NCI-H1694 (cell line): ENCODE measurements at places on chromosomes 5 and 9.

DNA sequence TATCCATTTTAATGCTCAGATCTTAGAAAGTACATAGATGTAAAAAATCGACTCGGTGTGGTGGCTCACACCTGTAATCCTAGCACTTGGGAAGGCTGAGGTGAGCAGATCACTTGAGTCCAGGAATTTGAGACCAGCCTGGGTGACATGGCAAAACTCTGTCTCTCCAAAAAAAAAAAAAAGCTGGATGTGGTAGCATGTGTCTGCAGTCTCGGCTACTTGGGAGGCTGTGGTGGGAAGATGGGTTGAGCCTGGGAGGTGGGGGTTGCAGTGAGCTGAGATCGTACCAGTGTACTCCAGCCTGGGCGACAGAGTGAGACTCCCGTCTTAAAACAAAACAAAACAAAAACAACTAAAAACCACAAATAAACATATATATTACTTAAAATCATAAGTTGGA, 61.4 kb downstream of the RASA1 start:
- DNase-seq = no peak

GRCh38 chr5:6686915-6687409, 26.3 kb upstream of the TENT4A start:
- no peak for DNase-seq

DNA sequence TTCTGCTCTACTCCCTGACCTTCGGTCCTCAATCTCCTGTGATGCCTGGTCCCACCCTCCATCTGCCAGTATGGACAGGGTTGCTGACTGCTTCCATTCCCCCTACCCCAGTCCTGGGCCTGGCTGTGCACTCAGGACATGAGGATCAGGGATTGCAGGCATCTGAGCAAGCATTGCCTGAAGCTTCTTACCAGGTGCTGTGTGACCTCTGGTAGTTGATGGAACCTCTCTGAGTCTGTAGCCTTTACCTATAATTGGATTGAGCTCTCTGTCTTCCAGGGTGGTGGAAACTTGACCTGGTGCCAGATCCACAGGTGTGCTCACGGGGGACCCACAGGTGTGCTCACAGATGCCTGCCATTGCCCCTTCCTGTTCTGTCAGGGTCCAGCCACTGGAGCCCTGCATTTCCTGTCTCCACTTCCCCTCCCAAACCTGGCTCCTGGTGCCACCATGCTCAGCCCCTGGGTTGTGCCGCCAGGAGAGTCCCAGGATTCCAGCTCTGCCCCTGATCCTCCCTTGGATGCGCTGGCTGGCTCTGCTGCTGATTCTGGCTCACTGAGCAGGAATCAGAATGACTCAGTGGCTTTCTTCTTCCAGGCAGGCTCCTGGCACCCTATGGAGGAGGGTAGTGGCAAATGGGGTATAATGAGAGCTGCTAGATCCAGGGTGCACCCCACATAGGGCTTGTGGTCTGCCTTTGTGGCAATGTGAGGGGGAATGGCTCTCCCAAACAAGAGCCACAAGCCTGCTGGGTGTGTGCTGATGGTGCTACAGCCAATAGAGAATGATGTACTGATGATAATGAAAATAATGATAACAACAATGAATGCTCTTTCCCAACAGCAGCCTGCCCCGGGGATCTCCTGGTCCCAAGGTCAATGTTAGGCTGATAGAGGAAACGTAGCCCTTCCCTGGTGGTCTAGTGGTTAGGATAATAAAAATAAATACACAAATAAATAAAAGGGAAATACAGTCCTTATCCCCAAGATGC, 35.2 kb upstream of the PSD2 start:
- DNase-seq = no peak

- DNase-seq = no peak
Measured at GRCh38 chr9:105220451-105220850, 24.0 kb upstream of the SLC44A1 start.

- no peak for DNase-seq
Measured at GRCh38 chr5:132487841-132488555, 2.6 kb downstream of the IRF1 start.

DNA sequence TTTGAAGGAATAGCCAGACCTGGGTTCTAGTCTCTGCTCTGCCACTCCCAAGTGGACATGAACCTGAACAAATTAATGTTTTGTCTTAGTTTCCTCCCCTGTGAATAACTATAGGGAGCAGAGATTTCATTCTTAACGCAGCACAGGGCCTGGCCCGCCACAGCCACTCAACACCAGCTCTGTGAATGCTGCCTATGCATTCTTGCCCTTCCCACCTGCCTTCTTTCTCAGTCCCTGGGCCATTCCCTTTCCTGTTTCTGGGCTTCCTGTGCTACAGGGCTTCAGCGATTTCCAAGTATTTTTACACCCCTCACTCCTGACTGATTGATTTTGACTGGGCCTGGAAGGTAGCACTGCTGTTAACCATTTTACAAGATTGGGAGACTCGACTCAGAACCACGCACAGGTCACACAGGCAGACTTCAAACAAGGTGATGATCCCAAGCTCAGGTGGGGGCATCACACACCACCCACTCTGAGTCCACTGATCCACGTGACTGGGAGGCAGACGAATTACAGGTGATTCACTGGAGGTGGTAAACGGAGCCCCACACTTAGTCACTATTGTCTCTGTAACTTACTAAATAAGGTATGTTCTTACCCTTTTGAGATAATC, 21.4 kb downstream of the PTPN3 start:
- DNase-seq = no peak

GRCh38 chr5:2892466-2893000, 141.1 kb upstream of the IRX2 start:
- no peak for DNase-seq

DNA sequence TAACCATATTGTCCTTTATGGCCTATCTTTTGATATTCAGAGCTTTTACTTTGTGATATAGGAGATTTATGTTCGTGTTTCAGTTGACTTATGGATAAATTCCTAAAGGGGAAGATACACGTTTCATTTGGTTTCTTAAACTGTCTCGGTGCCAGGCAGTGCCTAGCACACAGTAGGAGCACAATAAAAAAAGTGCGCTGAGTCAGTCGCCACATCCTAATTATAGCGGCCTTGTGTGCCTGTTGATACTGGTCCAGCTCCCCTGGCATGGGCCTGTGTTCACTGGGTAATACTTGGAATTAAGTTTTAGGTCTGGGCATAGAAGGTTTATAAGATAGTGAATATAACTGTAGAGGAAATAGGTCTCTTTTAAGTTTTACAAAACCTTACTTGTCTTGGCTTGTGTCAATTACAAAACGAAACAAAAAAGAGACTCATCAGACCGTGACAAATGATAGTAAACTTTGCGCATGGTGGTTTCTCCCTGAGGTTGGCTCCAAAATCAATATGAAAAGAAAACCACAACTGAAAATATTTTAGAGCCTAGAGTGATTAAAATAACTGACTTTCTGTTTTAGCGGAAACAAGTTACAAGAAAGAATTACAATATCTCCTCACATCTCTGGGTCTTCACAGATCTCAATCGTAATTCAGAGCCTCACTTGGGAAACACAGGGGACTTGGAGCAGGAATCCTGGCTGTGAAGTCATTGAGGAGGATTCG, 84.8 kb downstream of the MVB12B start:
- DNase-seq = no peak

GRCh38 chr5:160493806-160494338, 72.2 kb downstream of the PTTG1 start:
- no peak for DNase-seq

DNA sequence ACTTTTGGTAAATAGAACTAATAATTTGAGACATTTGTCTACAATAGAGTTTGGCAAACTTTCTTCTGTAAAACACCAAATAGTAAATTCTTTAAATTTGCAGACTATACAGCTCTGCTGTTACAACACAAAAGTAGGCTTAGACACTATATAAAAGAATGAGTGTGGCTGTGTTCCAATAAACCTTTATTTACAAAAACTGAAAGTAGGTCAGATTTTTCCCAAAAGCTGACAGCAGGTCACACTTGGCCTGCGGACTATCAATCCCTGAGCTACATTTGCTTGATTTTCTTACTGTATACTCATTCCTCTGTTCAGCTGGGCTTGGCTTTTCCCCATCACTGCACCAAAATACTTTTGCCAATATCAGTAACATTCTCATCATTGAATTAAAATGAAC, 189.4 kb downstream of the COMMD10 start:
- DNase-seq = no peak

DNA sequence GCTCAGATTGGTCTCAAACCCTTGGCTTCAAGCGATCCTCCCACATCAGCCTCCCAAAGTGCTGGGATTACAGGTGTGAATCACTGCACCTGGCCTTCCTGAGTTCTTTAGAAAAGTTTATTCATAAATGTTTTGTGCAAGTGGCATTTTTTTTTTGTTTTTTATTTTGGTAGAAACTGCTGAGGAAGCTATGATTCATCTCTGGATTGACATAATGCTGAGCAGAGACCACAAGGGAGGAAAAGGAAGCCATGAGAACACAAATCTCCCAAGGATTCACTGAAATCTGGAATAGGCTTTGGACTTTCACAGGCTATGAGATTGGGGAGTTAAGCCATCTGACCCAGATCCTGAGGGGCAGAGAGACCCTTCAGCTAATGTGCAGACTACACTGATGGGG, 3.4 kb upstream of the SLC46A2 start:
- no peak for DNase-seq

- DNase-seq = no peak
Measured at GRCh38 chr5:172792701-172793570, 21.9 kb upstream of the DUSP1 start.

DNA sequence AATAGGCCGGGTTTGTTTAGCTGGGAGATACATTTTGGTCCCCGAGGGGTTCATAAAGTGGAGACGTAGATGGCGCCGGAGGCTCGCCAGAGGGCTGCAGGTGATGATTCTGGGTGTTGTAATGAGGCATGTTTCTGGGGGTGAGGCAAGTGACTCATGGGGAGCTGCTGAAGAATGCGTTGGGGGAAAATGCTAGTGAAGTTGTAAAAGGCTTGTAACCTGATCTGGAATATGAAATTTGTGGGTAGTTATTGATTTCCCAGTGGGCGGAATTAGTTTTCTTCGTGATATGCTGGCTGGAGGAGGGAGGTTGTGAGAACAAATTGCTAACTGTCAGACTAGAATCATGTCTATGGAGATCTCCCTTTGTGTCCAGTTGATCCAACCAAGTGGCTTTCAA, 158.3 kb downstream of the DOCK2 start:
- no peak for DNase-seq

GRCh38 chr5:173909199-173909598, 21.1 kb downstream of the CPEB4 start:
- DNase-seq = no peak

DNA sequence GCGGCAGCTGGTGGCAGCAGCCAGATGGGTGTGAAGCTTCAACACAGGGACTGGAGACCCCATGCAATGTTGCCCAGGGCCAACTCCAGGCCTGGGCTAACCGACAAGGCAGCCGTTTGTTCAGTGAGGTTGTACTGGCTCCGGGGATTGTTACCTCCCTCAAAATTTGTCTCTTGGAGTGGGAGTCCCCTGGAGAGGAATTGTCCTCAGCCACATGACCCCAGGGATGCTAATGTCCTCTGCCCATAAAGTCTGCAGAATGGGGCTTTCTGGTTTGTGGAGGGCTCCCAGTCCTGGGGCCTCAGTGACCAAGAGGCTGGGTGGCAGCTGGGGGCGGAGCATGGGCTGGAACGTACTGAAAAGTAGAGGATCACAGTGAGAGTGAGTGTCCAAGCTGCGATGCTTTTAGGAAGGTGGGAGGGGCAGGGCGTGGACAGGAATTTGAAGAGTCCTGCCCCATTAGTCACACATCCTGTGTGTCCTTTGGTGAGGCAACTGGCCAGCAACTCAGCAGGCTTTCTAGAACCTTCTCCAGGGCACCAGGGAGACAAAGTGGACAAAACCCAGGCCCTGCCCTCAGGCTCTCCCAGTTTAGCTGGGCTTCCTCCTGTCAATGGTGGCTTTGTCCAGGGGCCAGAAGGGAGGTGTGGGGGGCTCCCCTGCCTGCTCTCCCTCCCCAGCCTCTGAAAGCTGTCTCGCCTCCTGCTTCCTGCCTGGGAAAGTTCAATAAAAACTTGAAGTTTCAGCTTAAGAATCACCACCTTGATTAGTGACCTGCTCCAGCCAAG, 114.0 kb downstream of the NSG2 start:
- no peak for DNase-seq

- DNase-seq = no peak
Measured at GRCh38 chr9:83247732-83248131, 184.8 kb upstream of the RASEF start.

DNA sequence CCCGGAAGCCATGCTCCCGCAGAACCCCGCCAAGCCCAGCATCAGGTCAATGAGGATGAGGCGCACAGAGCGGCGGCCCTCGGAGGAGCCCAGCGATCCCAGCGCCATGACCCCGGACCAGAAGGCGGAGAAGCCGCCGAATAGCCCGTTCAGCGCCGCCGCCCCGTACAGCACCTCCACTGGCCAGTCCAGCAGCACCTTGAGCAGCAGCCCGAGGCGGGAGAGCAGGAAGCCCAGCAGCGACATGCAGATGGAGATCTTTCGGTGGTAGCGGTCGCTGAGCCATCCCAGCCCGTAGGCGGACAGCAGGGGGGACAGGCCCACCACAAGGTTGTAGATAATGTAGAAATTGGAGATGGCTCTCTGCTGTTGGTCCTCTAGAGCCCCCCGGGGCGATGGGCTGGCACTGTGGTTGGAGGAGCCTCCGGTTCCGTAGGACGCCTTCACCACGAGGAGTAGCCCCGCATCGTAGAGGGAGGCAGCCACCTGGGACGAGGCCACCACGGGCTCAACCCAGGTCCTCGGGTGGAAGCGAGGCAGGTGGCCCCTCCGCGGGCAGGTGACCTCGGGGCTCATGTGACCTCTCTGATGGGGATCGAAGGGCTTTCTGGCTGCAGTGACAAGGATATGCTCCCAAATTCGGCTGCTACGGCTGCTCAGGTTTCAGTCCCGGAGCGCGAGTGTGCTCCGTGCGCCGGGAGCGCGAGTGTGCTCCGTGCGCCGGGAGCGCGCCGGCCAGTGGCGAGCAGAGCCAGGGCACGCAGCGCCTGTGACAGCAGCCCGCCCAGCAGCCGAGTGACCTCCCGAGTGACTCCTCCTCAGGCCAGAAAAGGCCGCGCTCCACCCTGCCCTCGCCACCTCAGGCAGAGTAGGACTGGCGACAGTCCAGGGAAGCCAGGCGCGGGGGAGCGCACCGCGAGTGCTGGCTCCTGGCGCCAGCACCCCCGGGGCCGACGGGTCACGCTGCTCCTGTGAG, at the start of gene SLC46A2:
Gene SLC46A2, minus strand, starts transcription at position 771 of the 976 bp plus-strand sequence. Its CDS starts 195 bp downstream, at position 576.
- no peak for DNase-seq

DNA sequence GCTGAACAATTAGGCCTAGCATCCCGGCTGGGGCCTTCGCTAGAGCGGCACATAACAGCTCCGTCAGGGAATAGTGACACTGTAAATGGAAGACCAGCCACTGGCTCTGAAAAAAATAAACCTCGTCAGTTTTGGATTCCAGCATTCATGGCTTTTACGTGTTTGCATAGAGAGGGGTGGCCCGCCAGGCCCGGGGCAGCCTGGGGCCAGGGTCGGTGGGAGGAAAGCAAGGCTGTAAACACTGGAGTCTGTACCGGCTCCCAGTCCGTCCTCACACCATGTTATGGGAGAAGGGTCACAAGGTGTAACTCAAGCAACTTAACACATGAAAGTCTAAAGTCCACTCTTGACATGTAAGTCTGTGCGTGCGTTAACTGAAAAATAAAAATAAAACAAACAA, 11.2 kb downstream of the CCNI2 start:
- no peak for DNase-seq

- no peak for DNase-seq
Measured at GRCh38 chr5:126402621-126403555, 20.3 kb upstream of the GRAMD2B start.

GRCh38 chr5:6081727-6082210, 296.6 kb downstream of the MED10 start:
- no peak for DNase-seq
